ENCODE measurements at places on chromosomes 6 and 20. TPM values are rescaled to one million over a fixed set of nuclear protein-coding genes. Genes with fewer than 3 reads are reported as not detected.

The SIRPD gene
- not detected for polyA plus RNA-seq

The HLA-DRA gene
- 58.2 TPM for polyA plus RNA-seq

The ACSS1 gene
- polyA plus RNA-seq = 12.2 TPM

The CLPSL1 gene
- polyA plus RNA-seq = not detected

The C6orf132 gene
- polyA plus RNA-seq = 0.34 TPM

The ASIP gene
- not detected for polyA plus RNA-seq

The GNMT gene
- 0.32 TPM for polyA plus RNA-seq

The MAP7 gene
- 40.4 TPM for polyA plus RNA-seq

The FOXQ1 gene
- polyA plus RNA-seq = 0.98 TPM

The C20orf144 gene
- polyA plus RNA-seq = 0.14 TPM

The MRAP2 gene
- 102 TPM for polyA plus RNA-seq

The MEP1A gene
- polyA plus RNA-seq = not detected

The THEMIS gene
- polyA plus RNA-seq = 0.48 TPM

The RNF182 gene
- 38.1 TPM for polyA plus RNA-seq

The IL20RA gene
- 2.1 TPM for polyA plus RNA-seq

The OPN5 gene
- not detected for polyA plus RNA-seq

The MUC22 gene
- not detected for polyA plus RNA-seq

The ADGB gene
- not detected for polyA plus RNA-seq

The PARD6B gene
- 0.51 TPM for polyA plus RNA-seq

The UST gene
- 30.5 TPM for polyA plus RNA-seq

Data from brain (organoid and tissue), 16 donors.